Omental fat pad (tissue), 4 donors: ENCODE measurements at places on chromosomes 4 and X.

DNA sequence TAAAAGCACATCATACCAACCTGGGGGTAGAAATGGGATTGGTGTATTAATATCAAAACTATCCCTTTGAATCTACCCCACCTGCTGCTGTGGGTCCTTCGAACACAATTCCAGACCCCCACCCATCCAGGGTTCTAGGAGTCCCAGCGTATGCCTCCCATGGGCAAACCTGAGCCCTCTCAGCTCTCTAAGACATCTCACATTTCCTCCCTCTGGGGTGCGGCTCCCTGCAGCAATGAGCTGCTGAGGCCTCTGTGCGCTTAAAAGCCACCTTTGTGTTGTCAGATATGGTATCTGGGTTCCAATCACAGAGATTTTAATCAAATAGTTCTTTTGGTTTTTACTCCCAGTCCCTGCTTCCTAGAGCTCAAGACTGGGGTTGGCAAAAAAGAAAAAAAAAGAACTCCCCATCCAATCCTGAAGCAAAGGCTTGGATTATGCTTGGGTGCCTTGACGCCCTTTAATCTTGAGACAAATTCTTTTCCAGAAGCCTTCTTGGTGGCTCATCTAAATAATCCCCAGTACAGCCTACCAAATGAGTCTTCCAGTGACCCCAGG, 37.5 kb upstream of the NOCT start:
- no peak for DNase-seq

GRCh38 chr4:76663824-76664223, 228.8 kb downstream of the SHROOM3 start:
- DNase-seq: no peak

DNA sequence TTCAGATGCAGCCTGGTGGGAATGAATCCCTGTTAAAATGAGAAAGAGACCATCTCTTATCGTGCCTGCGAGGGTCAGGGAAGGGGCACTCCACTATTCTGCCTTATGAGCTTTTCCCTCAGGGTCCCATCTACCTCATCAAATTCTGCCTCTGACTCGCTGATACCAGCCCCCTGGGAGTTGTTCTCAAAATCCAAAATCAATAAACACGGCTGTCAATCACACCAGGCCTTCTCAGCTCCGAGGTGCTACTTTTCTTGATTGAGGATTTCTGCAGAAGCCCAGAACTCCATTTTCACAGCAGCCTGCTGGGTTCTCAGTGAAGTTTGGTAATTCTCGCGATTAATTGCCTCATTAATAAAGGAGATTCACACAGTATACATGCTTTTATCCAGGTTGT, 312.6 kb downstream of the STIM2 start:
- no peak for DNase-seq

GRCh38 chr4:140019619-140020347, 134.2 kb downstream of the MAML3 start:
- no peak for DNase-seq

DNA sequence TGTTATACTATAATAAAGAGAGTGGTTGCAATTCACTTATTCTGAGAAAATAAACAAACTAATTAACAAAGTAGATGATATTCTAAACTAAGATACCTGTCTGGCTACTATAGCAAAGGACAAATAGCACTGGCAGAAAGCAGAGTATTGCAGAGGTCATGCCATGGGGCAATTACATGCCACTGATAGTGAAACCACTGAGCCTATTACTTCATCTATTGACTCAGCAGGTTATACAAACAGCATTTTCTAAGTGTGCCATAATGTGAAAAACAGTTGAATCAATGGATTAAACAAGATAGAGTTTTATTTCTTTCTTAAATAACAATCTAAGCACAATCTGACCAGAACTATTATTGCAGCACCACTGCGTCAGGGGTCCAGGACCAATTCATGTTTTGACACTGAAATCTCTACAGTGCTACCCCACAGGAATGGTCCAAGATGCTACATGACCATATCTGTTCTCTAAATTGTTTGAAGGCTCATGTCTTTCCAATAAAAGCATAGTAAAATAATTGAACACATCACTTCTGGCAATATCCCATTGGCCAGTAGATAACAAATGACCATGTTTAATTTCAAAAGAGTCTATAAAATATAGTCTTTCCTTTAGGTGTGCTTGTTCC, 389.5 kb upstream of the GRID2 start:
- DNase-seq: no peak

GRCh38 chr4:78862314-78862737, 76.9 kb downstream of the PAQR3 start:
- DNase-seq: no peak

DNA sequence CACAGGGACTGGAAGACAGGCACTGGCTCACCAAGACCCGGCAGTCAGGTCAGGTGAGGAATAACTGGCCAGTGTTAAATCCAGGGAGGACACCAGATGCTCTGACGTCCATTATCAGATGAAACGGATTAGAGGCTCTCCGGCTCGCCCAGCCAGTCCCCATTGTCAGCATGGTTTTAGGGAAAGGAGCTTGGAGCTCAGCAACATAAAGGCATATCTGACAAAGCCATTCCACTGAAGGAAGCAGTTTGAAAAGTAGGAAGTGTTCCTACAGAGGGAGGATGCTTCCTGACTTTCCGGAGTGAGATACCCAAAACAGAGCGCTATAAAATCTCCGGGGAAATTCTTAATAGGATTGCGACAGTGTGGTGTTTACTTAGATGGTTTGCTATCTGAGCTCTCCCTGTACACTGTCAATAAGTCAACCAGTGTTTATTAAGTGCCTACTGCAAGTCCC, 14.8 kb downstream of the NDNF start:
- no peak for DNase-seq

DNA sequence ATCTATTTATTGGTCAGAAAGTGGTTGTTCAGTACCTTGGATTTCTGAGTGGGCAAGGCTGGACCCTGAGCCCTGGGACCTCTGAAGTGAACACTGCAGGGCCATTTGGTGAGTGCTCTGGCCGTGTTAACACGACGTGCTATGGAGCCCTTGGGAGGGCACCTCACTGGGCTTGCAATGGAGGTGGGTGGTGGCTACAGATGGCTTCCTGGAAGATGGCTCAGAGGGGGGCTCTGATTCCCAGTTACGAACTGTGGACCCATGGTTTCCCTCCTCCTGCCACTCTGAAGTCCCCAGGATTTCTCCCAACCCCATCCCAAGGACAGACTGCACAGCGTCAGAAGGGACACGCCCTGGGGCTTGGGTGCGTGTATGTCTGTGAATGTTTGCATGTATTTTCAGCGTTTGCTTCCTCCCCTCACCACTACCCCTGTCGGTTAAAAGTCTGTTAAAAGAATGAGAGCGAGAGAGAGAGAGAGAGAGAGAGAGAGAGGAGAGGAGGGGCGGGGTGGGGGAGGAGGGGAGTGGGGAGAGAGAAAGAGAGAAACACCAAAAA, 3.7 kb upstream of the RHOH start:
- no peak for DNase-seq
